ENCODE measurements at places on chromosomes 12 and 14.

DNA sequence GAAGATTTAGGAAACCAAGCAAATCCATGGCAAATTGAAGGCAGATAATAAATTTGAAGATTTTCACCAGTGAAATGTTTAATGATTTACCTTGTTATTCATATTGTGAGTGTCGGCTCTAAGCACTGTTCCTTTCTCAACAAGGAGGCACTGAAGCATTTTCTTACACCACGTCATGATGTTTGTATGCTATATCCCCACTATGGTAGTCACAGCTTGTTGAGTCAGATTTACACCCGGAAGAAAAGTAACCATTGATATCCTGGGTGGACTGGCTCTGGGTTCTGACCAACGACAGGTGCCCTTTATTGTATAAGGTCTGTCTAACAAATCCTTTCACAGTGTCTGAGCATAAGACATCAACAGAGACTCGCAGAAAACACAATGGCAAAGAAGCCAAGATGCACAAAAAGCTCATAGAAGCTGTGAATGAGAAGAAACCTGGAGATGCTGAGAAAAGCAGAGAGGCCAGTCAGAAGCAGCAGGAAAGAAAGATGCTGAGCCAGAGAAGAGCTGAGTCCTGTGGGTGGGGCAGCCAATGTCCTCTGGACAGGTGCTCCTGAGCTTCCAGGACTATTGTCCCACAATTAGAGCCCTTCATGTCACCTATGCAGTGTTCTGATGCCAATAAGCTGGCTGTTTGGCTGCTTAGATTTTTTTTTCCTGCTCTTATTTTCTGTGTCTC lies 49.7 kb upstream of the ARHGAP5 start:
- no peak for DNase-seq

DNA sequence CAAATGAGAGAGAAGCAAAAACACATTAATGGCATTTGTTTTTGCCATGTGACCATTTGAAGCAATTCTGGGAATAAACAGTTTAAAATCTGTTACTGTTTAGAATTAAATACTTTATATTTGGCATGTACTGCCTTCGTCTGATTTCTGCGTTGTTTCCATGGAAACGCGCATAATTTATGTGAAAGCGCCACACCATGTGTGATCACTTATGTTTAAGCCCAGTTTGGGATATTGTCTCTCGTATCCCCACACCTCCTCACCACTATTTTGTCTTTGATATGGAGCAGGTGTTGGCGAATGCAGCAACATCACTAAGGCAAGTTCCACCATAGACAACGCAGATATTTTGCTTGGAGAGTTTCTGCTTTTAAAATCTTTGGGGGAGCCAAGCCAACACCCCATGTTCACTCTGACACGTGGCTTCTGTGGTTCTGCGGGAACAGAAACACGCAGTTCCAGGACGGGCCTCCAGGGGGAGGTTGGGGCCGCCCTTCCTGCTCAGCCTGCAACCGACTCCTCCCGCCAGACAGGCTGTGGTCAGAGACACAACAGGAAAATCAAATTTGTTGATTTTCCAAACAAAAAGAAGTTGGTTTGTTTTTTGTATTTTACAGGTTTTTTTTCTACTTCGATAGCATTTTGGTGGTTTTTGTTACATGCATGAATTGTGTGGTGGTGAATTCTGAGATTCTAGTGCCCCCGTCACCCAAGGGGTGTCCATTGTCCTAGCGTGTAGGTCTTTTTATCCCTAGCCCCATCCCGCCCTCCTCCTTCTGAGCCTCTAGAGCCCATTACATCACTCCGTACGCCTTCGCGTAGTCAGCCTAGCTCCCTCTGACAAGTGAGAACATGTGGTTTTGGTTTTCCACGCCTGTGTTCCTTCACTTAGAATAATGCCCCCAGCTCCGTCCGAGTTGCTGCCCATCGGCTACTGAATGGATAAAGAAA lies 101.9 kb upstream of the SFSWAP start:
- DNase-seq, result peak; percentile 69

DNA sequence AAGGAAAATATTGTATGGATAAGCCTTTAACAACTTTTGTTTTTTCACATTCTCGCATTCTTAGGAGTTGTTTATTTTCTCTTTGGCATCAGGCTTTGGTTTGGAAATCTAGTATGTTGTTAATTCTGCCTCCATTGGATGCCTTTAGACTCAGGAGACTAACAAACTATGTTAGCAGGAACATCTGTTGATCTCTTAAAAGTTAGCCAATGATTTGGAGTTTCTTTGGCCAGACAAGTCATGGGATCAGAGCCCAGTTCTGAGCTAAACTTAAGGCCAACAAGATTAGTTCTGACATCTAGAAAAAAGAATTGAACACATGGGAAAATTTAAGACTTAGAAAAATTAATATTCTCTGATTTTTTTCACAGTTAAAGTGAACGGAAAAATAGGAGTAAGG lies 35.3 kb upstream of the STRAP start:
- DNase-seq, result no peak

DNA sequence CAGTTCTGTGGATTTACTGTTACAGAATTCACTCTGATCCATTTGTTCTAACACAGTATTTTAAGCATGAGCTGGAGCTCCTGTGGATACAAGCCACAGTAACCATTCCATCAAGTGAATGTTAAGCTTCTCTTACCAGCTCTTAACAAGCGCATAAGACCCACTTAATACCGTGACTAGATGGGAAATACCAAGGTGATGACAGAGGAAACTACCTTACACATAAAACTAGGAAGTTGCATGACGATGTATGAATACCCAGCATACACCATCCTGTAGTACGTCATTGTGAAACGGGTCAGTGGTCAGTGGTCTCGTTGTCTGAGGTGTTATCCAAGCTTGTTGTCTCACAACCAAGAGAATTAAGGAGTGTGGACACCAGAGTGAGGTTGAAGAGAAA lies 2.0 kb upstream of the GALC start:
- peak; percentile 75 for DNase-seq

DNA sequence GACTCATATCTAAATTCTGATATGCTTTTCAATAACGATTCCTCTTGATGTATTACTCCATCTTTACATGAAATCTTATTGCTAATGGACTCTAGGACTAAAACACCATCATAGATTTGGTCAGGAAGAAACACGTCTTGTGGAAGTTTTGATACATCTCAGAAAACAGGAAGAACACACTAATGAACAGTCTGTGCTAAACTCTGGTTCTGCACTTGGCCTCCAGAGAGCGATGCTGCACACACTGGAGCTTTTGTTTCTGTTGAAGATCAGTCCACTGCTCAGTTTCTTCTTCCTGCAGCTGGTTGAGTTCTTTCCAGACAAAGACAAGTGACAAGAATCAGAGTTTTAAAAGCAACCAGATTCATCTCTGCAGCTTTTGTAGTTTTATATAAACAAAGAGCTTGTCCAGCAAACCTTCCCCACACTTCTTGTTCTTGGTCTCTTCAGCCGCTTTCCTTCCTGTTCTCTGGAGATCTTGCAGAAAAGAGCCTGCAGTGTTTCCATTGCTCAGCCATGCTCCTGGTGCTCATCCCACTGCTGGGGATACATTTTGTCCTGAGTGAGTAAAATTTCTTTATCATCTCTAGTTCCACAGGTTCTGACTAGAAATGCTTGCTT lies 229.1 kb upstream of the OR4E1 start:
- peak; percentile 57 for DNase-seq

- no peak for DNase-seq
Measured at GRCh38 chr14:23058654-23059504, 1.6 kb upstream of the CDH24 start.

- no peak for DNase-seq
Measured at GRCh38 chr12:128055567-128055966, 211.4 kb upstream of the TMEM132C start.

- DNase-seq, result no peak
Measured at GRCh38 chr14:68623826-68624225, 169.0 kb downstream of the ZFP36L1 start.

DNA sequence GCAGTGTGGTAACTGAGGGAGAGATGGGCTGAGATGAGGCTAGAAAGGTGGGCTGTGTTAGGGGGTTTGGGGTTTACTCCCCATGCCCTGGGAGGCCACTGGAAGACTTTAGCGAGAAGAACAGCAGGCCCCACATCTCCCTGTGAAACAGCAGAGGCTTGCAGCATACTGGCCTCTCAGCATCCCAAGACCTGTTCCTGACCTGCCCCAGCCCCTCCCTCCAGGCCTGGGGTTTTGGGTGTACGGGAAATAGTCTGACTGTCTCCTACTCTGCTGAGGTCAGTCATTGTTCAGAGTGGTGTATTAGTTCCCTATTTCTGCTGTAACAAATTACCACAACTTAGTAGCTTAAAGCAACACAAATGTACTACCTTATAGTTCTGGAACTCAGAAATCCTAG lies 103.5 kb upstream of the HIF1A start:
- DNase-seq, result peak; percentile 44

DNA sequence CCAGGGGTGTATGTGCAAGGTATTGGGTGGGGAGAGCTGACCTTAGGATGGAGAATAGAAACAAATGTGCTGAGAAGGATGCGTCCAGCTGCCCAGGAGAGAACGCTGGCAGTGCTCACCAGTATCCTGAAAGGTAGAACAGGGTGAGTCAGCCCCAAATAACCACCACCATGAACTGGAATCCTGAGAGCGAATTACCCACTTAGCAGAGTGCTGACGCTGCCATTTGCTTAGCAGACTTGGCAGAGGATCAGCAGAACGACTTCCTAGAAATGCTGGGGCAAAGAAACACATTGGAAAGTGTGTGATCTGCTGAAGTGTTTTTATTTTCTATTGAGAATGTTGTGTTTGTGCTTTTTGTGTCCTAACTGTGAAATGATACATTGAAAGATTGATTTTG lies 213.6 kb downstream of the ADGRD1 start:
- DNase-seq, result no peak

DNA sequence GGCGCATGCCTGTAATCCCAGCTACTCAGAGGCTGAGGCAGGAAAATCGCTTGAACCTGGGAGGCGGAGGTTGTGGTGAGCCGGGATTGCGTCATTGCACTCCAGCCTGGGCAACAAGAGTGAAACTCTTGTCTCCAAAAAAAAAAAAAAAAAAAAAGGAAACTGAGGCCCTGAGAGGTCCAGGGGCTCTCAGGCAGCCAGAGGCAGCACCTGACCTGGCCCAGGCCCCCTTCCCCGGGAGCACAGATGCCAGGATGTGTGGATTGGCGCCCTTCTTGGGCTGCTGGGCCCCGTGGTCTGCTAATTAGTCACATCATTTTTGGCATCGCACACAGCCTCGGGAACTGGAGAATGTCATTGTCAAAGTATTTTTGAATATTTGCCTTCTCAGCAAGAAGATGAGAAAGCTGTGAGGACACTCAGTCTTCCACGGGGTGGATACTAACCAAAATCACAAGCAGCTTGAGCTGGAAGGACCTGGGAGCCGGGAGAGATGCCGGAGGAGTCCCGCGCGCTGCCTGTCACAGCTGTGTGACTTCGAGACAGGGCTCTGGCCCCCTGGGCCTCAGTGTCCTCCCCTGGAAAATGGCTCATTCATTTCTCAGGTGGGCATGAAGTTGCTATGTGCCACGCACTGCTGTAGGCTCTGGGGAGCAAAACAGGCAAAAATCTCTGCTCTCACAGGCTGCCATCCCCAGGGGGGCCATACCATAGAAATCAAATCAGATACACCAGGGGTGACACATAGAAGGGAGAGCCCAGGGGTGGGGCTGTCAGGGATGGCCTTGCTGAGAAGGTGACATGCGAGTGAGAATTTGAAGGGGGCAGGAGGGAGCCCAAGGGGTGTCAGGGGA lies 12.5 kb upstream of the RCOR1 start:
- no peak for DNase-seq

DNA sequence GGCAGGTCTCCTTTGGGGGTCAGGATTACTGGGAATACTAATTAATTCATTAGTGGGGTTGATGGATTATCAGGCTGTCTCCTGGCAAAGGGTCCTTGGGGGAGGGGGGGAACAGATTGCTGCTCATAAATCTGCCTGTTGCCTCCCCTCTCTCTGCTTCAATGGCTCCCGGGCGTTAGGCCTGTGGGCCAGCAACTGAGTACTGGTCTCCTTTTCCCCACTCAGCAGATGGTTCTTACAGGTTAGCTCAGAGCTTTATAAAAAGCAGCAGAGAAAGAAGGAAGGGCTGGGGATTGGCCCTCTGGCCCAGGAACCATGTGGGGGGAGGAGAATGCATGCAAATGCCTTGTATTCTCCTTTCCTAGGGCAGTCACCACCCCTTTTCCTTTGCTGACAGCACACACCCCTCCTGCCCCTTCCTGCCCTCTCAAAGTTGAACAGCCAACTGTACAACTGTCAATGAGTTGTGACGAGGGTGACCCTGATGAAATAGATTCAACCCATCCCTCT lies 2.3 kb upstream of the NEUROD4 start:
- DNase-seq, result no peak

- no peak for DNase-seq
Measured at GRCh38 chr14:71497645-71498086, 434.6 kb upstream of the RGS6 start.

GRCh38 chr14:78432046-78432445 lies 261.9 kb downstream of the NRXN3 start:
- no peak for DNase-seq

GRCh38 chr12:79424109-79424721 lies 266.5 kb downstream of the PAWR start:
- no peak for DNase-seq

DNA sequence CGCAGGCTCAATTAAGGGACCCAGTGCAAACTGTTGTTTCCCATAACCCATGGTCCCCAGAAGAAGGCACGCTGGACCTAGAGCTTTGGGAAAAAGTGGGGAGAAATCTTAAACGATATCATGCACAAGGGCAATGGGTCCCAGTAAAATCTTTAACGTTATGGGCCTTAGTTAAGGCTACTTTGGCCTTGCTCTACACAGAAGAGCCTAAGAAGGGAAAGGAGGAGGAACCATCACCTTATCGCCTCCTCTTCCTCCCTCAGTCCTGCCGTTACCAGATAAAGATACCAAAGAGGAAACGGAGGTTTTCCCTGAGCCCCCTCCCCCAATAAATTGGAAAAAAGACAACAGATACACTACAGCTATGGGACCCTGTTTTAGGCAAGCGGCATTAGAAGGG lies 116.9 kb downstream of the PPHLN1 start:
- no peak for DNase-seq

- no peak for DNase-seq
Measured at GRCh38 chr14:55025948-55026347, 951 bp downstream of the WDHD1 start.

DNA sequence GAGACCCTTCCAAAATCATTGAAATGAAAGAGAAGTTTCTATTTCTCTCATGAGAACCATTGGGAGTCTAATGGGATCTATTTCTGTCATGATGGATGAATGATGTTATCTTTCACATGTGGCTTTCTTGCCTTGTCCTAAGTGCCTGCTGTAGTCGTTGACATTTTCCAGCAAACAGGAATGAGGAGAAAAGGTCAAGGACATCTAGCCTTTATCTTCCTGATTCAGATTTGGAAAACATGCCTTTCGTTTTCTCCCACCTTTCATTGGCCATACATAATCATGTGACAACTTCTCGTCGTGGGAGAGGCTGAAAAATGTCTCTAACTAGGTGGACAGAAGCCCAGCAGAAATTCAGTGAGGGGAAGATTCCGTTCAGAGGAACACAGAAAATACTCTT lies 94.5 kb downstream of the PCNX1 start:
- DNase-seq, result no peak

- DNase-seq, result no peak
Measured at GRCh38 chr12:30106204-30106965, 322.6 kb upstream of the TMTC1 start.

Measured in CD4-positive, alpha-beta T cell treated with Interleukin-4 for 1 hour (primary cell).